Cerebellum (tissue), 4 donors: ENCODE measurements at places on chromosomes 6 and 20. TPM values are rescaled to one million over a fixed set of nuclear protein-coding genes. Genes with fewer than 3 reads are reported as not detected.
A peak's percentile ranks its signal among the peaks of the same experiment; 100 is the strongest.

DNA sequence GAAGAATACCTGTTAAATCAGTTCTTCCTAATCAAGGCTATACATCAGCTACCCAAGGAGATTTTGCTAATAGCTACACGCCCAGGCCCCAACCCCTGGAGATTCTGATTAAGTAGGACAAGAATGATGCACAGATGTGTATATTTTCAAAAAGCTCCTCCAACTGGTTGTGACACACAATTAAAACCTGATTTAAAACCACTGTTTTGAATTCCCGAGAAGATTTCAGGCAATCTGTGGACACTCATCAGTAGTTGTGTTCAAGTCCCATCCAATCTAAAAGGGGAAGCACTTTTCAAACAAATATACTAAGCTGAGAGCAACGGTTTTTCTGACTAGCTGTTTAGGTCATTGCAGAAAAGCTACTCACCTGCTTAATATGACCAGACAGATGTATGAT is 118.9 kb upstream of the NHSL1 start:
- DNase-seq = no peak

Gene DAAM2
- total RNA-seq = 7.3 TPM

Gene ERVFRD-1
- total RNA-seq = not detected

- no peak for DNase-seq
These were observed 128.9 kb upstream of the SHLD1 start for GRCh38 chr20:5621305-5621704.

GRCh38 chr6:2563635-2564034 is 187.1 kb downstream of the MYLK4 start:
- no peak for DNase-seq

- peak; percentile 51 for DNase-seq
These were observed 69.8 kb upstream of the FAM184A start for GRCh38 chr6:119148098-119148824.

GRCh38 chr20:35299780-35300179 is 7.6 kb upstream of the FAM83C start:
- no peak for DNase-seq

GRCh38 chr6:57162028-57162427 is 10.1 kb upstream of the BAG2 start:
- no peak for DNase-seq

DNA sequence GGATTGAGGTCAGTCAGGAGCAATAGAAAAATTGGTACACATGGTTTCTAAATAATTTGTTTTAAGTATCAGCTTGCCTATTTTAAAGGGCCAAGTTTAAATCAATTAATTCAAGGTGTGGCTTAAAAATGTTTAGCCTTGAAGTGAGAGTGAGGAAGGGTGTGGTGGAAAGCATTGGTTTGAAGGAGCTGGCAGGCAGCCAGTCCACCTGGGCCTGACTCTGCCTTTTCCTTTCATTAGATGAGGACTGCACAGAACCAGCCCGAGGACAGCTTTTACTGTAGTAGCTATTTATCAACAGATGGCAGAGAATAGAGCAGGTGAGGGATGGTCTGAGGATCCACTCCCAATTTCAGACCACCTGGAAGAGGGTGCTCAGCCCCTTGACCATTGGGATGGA is 42.4 kb downstream of the DHX35 start:
- DNase-seq = no peak

DNA sequence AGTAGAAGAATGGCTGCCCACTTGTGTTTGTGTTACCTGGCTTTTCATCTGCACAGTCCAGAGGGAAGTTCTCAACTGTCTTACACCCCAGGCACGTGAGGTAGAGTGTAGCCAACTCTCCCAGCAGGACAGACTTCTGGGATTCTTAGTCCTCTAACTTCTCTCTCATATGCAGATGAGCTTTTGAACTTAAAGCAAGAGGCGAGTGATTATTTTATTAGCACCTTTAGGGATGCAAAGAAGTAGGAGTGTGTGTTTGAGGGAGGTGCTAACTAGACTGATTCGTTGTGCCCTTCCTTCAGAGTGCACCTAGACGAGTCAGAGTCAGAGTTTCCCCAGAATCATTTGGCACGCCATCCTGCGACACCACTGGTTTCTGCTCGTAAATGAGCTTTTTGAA is 10.8 kb downstream of the CDYL start:
- DNase-seq = no peak

DNA sequence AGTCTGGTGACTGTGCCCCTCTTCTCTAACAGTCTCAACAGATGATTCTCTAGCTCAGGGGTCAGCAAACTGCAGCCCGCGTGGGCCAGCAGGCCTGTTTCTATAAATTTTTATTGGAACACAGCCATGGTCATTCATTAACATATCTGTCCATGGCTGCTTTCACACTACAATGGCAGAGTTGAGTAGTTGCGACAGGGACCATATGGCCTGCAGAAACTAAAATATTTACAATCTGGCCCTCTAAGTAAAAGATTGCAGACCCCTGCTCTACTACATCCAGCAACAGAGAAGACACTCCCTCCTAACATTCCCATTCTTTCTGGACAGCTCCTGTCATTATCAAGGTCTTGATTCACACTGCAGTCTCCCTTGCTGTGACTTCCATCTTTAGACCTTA is 45.2 kb downstream of the PLAGL2 start:
- DNase-seq = no peak

- no peak for DNase-seq
These were observed 17.5 kb upstream of the ZBTB2 start for GRCh38 chr6:151408858-151409257.

Gene KIAA1755
- 5.6 TPM for total RNA-seq

- DNase-seq = no peak
These were observed 23.5 kb upstream of the MPC1 start for GRCh38 chr6:166406197-166406596.

DNA sequence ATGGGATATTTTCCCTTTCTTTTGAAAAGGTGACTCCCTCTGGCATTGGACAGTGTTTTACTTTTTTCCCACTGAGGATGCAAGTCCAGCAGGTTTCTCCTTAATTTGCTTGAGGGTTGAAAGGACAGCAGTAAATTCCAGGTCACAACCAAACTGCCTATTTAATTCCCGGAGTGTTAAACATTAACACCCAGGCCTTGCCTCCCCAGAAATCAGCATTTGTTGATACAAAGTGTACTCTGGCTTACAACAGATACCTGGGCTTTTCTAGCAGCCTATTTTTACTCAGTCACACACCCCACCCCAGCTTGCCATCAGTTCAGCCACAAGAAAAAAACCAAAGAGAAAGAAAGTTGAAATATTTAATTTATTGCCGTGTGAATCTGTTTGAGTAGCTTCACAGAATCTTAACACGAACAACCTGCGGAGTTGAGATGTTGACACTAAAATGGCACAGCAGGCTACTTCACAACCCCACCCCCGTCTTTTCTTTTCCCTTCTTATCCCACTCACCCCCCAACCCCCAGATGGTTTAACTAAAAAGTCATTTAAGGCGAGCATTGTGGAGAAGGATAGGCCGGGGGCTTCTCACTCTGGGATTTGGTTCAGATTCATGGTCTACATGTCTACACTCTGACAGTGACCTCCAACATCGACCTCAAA is 45.7 kb downstream of the MYLIP start:
- no peak for DNase-seq
